Choroid plexus epithelial cell (primary cell): ENCODE measurements at places on chromosomes 11 and 22.
A peak's percentile ranks its signal among the peaks of the same experiment; 100 is the strongest.

DNA sequence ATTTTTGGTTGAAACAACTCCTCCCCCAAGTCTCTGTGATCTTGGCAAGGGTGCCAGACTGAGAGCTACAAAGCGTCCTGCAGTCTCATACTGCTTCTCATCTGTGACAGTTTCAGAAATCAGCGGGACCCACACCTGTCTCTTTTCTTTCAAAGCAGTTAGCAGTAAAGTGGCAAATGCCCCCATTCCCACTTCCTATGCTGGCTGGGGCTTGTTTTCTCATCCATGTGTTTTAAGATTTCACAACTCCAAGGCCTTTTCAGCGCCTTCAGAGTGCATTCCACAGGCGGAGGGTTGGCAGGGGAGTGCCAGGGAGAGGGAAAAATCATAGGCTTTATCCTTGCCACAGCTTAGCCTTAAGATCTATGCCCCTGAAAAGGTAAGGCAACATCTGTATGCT, 493.5 kb downstream of the OPCML start:
- DNase-seq, result no peak

DNA sequence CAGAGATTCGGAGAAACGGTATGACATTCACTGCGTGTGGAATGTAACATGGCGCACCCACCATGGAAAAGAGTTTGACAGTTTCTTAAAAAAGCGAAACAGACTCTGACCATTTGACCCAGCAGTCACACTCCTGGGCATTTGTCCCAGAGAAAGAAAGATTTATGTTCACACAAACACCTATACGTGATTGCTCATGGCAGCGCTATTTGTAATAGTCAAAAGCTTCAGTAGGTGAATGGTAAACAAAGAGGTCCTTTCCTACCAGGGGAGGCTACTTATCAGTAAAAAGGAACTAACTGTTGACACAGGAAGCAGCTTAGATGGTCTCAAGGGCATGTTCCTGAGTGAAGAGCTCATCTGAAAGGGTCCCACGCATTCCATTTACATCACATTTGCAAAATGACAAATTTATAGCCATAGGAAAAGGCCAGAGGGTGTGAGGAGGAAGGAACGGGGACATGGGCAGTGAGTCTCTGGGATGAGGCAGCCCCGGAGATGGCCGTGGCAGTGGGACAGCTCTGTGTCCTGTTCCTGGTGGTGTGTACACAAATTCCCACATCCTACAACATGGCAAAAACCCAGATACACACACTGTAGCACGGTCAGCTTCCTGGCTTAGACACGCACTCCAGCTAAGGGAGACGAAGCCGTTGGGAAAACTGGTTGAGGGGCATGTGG, 14.6 kb upstream of the KRTAP5-6 start:
- DNase-seq, result no peak

DNA sequence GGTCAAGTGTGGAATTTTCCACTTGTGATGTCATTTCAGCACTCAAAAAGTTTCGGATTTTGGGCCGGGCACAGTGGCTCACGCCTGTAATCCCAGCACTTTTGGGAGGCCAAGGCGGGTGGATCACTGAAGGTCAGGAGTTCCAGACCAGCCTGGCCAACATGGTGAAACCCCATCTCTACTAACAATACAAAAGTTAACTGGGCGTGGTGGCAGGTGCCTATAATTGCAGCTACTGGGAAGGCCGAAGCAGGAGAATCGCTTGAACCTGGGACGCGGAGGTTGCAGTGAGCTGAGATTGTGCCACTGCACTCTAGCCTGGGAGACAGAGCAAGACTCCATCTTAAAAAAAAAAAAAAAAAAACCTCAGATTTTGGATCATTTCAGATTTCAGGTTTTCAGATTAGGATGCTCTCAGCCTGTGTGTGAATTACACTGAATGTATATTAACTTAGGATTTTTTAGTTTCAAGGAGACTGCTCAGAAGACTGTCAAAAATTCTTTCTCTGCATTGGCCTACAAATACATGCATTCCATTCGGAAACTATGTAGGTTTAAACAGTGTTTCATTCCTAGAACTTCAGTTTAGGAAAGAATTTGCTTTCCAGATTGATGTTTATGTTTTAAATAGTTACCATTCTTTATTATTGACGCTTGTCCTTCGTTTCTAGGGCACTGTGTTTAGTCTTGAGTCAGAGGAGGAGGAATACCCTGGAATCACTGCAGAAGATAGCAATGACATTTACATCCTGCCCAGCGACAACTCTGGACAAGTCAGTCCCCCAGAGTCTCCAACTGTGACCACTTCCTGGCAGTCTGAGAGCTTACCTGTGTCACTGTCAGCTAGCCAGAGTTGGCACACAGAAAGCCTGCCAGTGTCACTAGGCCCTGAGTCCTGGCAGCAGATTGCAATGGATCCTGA, 48.0 kb downstream of the BID start:
- DNase-seq, result peak; percentile 68

- DNase-seq, result peak; percentile 52
These were observed 29.2 kb downstream of the CDPF1 start for GRCh38 chr22:46220921-46221320.

- no peak for DNase-seq
These were observed 3.0 kb upstream of the MUC2 start for GRCh38 chr11:1071571-1072115.

DNA sequence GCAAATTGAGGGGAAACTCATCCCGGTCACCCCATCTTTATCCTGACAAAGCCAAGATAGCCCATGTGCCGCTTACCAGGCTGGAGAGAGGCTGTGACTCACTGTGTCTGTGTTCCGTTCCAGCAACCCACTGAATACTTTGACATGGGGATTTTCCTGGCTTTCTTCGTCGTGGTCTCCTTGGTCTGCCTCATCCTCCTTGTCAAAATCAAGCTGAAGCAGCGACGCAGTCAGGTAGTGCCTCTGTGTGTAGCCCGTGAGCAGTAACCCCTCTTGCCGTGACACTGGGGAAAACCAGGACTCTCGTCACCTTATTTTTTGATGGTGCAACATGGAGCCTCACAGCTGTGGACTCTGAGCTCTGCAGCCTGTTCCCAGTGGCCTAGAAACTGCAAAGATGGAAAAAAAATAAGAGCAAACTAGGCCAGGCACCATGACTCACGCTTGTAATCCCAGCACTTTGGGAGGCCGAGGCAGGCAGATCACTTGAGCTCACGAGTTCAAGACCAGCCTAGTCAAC, 16.9 kb downstream of the C22orf31 start:
- DNase-seq, result peak; percentile 81

- DNase-seq, result no peak
These were observed 1848.3 kb upstream of the RAG2 start for GRCh38 chr11:38446336-38446735.

GRCh38 chr11:35041070-35041554, 97.9 kb upstream of the CD44 start:
- no peak for DNase-seq

DNA sequence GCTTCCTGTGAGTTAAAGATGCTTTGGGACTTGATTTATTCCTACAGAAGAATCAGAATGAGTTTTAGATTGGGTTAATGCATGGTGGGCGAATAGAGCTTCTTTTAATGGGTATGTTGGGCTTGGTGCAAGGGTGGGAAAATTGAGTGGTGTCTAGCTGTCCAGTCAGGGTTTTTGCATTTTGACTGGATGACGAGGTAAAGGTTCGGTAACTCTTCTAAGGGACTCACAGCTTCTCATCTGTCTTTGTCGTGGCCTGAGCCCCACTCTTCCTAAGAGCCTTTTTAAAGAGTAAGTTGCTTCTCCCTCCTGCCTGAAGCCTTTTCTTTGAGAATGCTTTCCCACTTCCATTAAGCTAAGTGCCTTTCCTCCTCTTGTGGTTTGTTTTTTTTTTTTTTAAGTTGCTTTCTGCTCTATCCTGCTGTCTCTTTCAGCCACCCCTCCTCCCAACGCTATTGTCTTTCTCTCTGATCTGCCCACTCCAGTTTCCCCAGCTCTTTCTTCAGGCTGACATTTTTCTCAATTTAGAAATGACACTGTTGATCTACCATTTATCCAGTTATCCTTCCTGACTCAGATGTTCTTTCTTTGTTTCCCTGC, 1.1 kb downstream of the DPF2 start:
- no peak for DNase-seq

DNA sequence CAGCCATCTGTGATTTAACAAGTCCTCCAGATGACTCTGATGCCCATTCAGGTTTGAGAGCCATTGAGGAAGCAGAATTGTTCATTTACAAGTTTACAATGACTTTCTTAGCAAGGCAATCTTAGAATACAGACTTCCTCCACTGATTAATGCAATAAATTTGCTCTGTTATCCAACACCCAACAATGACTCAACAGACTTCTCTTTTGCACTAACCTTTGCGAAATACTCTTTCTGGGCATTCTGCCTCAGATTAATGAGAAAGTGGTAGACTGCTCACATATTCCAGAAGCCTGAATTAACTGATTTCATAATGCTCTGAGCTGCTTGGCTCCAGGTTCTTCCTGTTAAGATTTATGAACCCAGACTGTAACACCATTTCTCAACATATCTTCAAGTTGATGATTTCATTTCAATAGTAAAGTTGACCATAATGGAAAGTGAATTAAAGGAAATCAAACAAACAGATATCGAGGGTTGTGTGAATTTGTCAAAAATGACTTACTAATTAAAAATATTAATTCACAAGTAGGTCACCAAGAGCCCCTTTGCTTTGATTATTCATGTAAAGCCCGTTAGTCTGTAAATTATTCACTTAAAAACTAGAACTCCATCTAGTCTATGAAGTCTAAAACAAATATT, 70.5 kb upstream of the BLID start:
- DNase-seq, result peak; percentile 98

- DNase-seq, result no peak
These were observed 85.2 kb upstream of the ARHGAP20 start for GRCh38 chr11:110797453-110797852.

- no peak for DNase-seq
These were observed 14.3 kb downstream of the RNF215 start for GRCh38 chr22:30372915-30373314.

DNA sequence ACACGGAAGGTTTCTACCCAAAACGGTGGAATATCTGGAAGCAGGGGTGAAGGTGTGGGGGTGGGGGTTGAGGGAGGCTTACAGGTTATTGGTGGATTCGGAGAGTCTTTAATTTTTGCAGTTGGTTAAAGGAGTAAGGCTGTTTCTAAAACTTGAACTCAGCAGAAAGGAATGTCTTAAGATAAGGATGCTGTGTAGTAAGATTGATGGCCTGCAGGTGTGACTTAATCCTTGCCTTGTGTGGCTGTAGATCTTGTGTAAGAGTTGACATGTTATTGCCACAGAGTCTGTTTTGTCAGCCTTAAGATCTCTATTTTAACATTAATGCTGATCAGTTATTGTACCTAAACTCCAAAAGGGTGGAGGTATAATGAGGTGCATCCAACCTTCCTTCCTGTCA, 16.4 kb upstream of the OR6M1 start:
- no peak for DNase-seq

DNA sequence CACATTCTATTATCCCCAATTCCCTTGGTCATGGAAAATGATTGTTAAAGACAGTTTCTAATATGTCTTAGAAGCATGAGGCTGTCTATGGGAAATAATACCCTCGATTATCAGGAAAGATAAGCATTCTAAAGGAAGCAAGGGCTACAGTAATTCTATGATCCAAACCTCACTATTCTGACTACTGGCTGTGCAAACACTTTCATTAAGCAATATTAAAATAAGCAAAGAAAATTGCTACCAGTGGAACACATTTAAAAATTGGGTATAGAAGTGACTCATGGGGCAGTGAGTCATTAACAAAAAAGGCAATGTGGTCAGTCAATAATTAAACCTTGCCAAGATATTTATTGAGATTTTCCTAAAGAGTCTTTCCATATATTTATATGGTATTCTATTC, 1415.2 kb upstream of the TENM4 start:
- DNase-seq, result peak; percentile 69
